ENCODE measurements at places on chromosomes 5 and 9. TPM values are rescaled to one million over a fixed set of nuclear protein-coding genes. Genes with fewer than 3 reads are reported as not detected.

GRCh38 chr5:80346055-80346454 lies 26.3 kb downstream of the SPZ1 start:
- DNase-seq: peak; percentile 21
- no peak overlapping the region for H3K4me3 ChIP-seq
- H3K27ac ChIP-seq: no peak overlapping the region
- no peaks in the 10 kb centered on the region for H3K4me1 ChIP-seq
- H3K36me3 ChIP-seq: no peaks in the 10 kb centered on the region

SPAAR gene
- not detected for total RNA-seq

DNA sequence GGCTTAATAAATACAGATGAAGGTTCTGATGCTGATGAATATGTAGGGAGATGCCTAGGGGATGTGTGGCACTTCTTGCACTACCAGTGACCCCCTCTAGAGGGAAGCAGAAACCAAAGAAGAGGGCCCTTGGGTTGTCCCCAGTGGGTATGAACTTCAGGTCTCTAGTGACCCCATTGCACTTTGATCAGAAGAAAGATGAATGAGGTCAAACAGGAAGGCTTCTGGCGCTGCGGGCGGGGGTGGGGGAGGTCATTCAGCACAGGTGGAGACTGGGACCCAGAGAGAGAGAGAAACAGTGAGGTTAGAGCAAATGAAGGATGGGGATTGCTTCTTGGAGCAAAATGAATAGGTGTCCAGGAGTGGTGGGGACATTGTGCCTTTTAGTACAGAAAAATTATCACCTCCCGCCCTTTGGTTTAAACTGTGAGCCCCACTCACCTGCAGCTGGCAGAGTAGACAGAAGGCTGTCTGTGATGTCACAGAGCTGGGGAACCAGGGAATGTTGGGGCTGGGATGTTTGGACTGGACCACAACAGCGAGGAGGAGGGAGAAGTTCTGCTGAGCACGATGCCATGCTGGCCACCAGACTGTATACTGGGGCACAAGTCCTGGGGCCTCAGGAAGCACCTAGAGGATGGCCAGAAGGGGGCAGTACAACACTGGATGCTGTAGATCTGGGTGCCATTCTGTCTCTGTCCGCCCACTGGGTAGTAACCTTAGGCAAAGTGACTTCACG lies at the start of gene TEX48:
TSS of gene TEX48 (minus strand) at position 599 of the 739 bp plus-strand sequence. CDS start 10,469 bp downstream, outside the sequence.
- H3K36me3 ChIP-seq: no peaks in the 10 kb centered on the region
- peak; percentile 66 for DNase-seq
- H3K4me1 ChIP-seq: peaks cover 6% of the 10 kb centered on the region
- H3K4me3 ChIP-seq: no peak within 1 kb of the TSS

DNA sequence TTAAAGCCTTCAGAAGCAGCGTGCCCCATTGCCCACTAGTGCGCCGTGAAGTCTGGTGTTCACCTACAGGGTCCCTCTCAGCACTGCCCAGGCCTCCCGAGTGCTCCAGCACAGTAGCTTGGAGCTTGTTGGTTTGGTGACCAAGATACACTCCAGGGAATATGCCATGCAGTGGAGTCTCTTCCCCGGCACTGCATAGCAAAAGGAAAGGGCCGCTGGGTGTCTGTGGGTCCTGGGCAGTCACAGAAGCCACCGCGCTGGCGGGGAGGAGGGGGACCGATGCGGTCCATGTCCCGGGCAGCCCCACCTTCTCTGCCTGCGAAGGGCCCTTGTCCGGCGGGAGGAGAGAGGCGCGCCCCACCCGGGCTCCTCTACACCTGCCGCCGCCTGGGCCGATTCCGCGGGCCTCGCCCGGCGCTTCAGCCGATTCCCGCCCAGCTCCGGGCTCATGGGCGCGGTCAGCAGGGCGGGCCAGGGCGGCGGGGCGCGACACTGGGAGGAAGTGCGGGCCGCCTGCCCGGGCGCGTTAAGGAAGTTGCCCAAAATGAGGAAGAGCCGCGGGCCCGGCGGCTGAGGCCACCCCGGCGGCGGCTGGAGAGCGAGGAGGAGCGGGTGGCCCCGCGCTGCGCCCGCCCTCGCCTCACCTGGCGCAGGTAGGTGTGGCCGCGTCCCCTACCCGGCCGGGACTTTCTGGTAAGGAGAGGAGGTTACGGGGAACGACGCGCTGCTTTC lies at the start of gene SYK:
TSS of gene SYK (plus strand) at position 579 of the 732 bp plus-strand sequence. CDS start 42,080 bp downstream, outside the sequence.
- H3K27ac ChIP-seq: no peak within 1 kb of the TSS
- H3K27me3 ChIP-seq: peaks cover 17% of the 10 kb centered on the region
- H3K36me3 ChIP-seq: no peaks in the 10 kb centered on the region

DHFR gene
- total RNA-seq: 7.7 TPM

BDP1 gene
- total RNA-seq: 39.3 TPM

- peak overlapping the region; percentile 79 for H3K27ac ChIP-seq
- peak; percentile 20 for DNase-seq
- no peaks in the 10 kb centered on the region for H3K27me3 ChIP-seq
- H3K36me3 ChIP-seq: no peaks in the 10 kb centered on the region
- peaks cover 40% of the 10 kb centered on the region for H3K4me1 ChIP-seq
Observed at GRCh38 chr9:4983601-4984165, 1.4 kb upstream of the JAK2 start.

- DNase-seq: no peak
- H3K27me3 ChIP-seq: no peaks in the 10 kb centered on the region
- no peaks in the 10 kb centered on the region for H3K36me3 ChIP-seq
- H3K27ac ChIP-seq: no peak overlapping the region
Observed at GRCh38 chr5:8577792-8578191, 708.8 kb downstream of the MTRR start.

GRCh38 chr9:123725389-123725788 lies 204.5 kb downstream of the DENND1A start:
- no peaks in the 10 kb centered on the region for H3K36me3 ChIP-seq
- H3K4me1 ChIP-seq: no peaks in the 10 kb centered on the region
- DNase-seq: no peak
- H3K27me3 ChIP-seq: no peaks in the 10 kb centered on the region
- no peak overlapping the region for H3K27ac ChIP-seq

TMOD1 gene
- total RNA-seq: 3.7 TPM

DNA sequence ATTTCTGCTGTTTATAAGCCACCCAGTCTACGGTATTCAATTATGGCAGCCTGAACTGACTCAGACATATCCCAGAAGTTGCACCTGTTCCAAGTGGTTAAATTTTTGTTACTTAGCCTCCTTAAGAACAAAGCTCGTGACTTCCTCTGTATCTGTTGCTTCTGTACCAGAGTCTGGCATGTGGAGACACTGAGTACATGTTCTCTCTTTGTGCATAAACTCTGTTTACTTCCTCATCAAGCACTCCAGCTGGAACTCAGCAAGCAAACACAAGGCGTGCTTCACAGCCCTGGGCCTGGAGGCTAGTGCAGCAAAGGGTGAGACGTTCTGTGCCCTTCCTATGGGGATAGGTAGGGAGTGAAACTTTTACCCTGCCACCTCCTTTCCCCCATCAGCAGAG lies 19.0 kb downstream of the C9orf152 start:
- no peak for DNase-seq
- H3K27ac ChIP-seq: no peak overlapping the region
- H3K27me3 ChIP-seq: no peaks in the 10 kb centered on the region
- H3K4me3 ChIP-seq: no peak overlapping the region

- no peaks in the 10 kb centered on the region for H3K27me3 ChIP-seq
- peak; percentile 13 for DNase-seq
- H3K27ac ChIP-seq: peak overlapping the region; percentile 98
- peaks cover 63% of the 10 kb centered on the region for H3K4me1 ChIP-seq
- peak overlapping the region; percentile 100 for H3K4me3 ChIP-seq
Observed at GRCh38 chr5:35859101-35859661, 2.5 kb downstream of the IL7R start.

GRCh38 chr5:178640331-178641045 lies 13.6 kb upstream of the CLK4 start:
- H3K4me3 ChIP-seq: no peak overlapping the region
- no peaks in the 10 kb centered on the region for H3K36me3 ChIP-seq
- no peaks in the 10 kb centered on the region for H3K4me1 ChIP-seq
- DNase-seq: no peak
- H3K27me3 ChIP-seq: no peaks in the 10 kb centered on the region

DNA sequence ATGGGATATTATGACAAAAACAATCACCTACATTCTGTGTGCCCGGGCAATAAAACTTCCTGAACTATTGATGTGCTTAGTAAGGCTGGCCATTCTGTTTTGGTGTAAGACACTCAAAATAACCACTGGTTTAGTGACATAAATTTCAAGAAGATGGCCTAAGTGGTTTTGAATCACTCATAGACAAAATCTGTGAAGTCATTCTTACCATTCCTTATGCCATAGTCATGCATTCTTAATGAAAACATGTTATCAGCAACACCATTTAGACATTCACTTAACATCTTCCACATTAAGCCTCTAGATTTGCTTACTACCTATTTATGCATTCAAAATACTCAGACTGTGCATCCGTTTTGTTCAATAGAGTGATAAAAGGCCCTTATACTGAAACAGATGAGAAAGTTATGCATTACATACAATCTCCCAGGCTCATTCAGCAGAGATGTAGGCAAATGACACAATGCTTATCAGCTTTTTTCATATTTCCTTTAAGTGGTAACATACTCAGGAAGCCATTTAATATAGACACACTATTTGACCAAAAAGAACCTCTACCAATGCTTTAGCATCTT lies 848.8 kb upstream of the DMAC1 start:
- H3K36me3 ChIP-seq: no peaks in the 10 kb centered on the region
- H3K4me1 ChIP-seq: no peaks in the 10 kb centered on the region
- no peaks in the 10 kb centered on the region for H3K27me3 ChIP-seq
- H3K27ac ChIP-seq: no peak overlapping the region
- no peak overlapping the region for H3K4me3 ChIP-seq

GRCh38 chr5:52738095-52738506 lies 49.6 kb upstream of the ITGA1 start:
- H3K4me3 ChIP-seq: no peak overlapping the region
- H3K4me1 ChIP-seq: no peaks in the 10 kb centered on the region
- H3K36me3 ChIP-seq: no peaks in the 10 kb centered on the region
- no peak overlapping the region for H3K27ac ChIP-seq
- no peak for DNase-seq

TAF1L gene
- total RNA-seq: not detected

RNF180 gene
- not detected for total RNA-seq

GRCh38 chr5:14204785-14205321 lies 61.7 kb downstream of the TRIO start:
- peaks cover 2% of the 10 kb centered on the region for H3K27me3 ChIP-seq
- no peaks in the 10 kb centered on the region for H3K36me3 ChIP-seq
- no peak overlapping the region for H3K27ac ChIP-seq
- no peak overlapping the region for H3K4me3 ChIP-seq

DNA sequence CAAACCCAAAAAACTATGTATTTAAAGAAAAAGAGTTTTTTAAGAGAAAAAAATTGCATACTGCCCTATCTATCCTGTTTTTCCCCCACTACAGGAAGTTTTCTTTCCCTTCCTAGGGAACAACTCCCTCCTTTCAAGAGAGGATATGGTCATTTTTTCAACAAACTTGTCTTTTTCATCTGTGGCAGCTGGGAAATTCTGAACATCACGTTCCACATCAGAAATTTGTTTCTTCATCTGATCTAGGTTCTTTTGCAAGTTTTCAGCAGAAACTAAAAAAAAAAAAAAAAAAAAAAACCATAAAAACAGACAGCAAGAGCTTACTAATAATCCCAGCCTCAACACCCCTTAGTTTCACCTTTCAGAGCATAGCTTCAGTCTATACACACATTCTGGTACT lies 38.5 kb downstream of the PCDHGC5 start:
- DNase-seq: no peak
- H3K4me3 ChIP-seq: no peak overlapping the region
- H3K27me3 ChIP-seq: no peaks in the 10 kb centered on the region
- H3K27ac ChIP-seq: no peak overlapping the region
- peaks cover 95% of the 10 kb centered on the region for H3K36me3 ChIP-seq

PNPLA7 gene
- 12.4 TPM for total RNA-seq

EIF4E1B gene
- total RNA-seq: not detected

GRCh38 chr5:136674178-136674577 lies 308.8 kb upstream of the TRPC7 start:
- H3K27ac ChIP-seq: no peak overlapping the region
- H3K36me3 ChIP-seq: no peaks in the 10 kb centered on the region
- no peak for DNase-seq
- H3K4me3 ChIP-seq: no peak overlapping the region

DNA sequence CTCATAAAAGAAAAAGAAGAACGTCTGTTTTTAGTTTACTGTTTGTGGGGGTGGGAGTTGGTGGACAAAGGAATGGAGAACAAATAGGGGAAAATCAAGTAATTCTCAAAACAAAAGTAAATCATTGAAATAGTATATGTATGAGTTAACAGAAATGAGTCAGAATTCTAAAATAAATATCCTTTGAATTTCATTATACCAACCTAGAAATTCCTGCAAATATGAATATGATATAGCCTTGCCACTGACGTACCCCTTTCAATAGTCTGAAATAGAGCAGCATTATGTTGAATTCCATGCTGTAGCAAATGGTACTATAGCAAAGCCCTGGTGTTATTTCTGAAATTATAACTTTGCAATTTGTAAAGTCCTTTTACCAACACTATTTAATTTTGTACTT lies 29.6 kb upstream of the DTWD2 start:
- DNase-seq: no peak
- H3K27ac ChIP-seq: no peak overlapping the region
- no peak overlapping the region for H3K4me3 ChIP-seq
- H3K27me3 ChIP-seq: no peaks in the 10 kb centered on the region

HSD17B3 gene
- 1.5 TPM for total RNA-seq

IRX2 gene
- total RNA-seq: not detected

Measured in CD4-positive, CD25-positive, alpha-beta regulatory T cell (primary cell).